GM12865 (cell line): ENCODE measurements at places on chromosomes 6 and 20.

- DNase-seq: peak; percentile 68
Measured at GRCh38 chr6:35294308-35294945, 3.2 kb upstream of the DEF6 start.

GRCh38 chr6:126873351-126873750 is 245.1 kb upstream of the RSPO3 start:
- DNase-seq: no peak

DNA sequence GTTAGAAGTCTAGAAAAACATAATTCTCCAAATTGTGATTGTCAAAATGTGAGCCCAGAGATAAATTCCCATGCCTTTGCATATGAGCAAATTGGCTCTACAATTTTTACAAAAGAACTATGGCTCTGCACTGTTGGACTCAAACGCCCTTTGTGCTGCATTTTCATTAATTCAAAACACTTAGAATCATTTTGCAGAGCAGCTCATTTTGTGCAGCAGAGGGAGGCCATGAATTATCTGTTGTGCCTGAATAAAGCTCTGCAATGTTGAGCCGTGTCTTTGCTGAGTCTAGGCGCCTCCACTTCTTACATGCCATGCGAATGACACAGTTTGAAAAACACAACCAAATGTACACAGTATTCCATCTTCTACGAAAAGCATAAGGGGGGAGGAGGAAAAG is 230.2 kb downstream of the PRKN start:
- DNase-seq: no peak

DNA sequence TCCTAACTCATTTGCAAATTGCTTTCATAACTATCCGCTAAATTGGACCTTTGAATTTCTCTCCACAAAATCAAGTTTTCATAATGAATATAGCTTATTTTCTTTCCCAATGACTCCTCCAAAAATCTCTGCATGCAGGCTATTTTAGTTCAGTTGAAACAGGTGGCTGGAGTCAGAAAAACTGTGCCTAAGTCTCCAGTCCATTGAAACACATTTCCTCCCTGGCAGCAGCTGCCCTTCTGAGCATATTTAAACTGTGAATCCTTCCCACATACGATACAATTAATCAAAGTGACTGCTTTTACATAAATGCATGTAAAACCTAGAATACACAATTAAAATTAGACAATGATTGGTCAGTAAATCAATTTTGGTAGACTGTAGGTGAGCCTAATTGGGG is 344.6 kb upstream of the MARCKS start:
- DNase-seq: no peak

- no peak for DNase-seq
Measured at GRCh38 chr6:132566404-132566803, 3.7 kb upstream of the TAAR6 start.

DNA sequence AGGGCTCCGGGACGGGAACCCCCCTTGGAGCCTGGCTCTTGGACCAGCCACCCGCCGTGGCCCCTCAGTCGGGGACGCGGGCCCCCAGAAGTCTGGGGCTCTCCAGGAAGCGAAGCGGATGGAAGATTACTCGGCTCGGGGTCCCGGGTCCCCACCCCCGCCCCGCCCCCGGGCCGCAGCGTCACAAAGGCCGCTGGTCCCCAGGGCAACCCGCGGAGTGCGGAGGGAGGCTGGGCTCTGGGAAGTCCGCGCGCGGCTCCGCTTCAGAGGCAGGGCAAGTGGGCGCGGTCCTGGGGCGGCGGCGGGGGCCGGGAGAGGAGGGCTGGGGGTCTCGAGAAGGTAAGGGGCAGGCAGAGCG is at the start of gene FNDC11:
Gene FNDC11, plus strand, starts transcription at position 227 of the 358 bp plus-strand sequence. CDS start 1,505 bp downstream, outside the sequence.
- peak; percentile 45 for DNase-seq

DNA sequence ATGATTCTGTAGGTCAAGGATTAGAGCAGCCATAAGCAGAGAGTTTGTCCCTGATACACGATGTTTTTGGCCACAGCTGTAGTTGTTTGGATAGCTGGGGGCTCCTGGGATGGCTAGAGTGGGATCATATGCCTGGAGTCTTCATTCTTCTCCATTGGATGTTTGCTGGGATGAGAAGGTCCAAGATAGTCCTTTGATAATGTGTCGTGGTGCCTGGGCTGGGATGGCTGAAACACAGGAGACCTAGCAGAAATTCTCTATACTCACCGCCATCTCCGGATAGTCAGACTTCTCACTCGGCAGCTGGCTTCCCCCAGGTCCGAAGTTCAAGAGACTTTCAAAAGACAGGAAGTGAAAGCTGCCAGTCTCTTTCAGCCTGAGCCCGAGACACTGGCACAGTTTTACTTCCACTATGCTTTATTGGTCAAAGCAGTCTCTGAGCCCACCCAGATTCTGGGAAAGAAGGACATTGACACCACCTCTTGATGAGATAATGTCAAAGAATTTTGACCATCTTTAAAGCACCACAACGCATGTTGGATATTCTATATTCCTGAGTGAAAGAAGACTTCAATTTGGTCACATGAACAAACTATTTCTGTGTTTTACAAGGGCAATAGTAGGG is 16.0 kb downstream of the MARCKS start:
- DNase-seq: peak; percentile 85

GRCh38 chr6:30889496-30889885 is 5.2 kb downstream of the DDR1 start:
- DNase-seq: no peak

DNA sequence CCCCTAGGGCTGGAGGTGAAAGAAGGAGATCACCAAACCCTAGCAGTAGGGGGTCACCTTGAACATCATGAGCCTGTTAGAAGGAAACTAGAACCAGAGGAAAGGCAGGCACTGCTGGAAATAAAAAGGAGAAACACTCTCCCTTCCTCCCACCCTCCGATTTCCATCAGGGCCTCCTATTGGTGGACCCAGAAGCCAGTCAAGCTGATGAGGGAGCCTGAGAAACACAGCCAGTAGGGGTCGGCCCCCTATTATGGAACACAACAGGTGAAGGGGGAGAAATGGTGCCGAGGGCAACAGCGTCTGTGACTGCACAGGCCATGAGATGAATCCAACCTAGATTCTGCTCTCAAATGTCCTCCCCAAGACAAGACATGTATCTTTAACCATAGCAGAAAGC is 156.1 kb upstream of the LRFN2 start:
- DNase-seq: no peak

DNA sequence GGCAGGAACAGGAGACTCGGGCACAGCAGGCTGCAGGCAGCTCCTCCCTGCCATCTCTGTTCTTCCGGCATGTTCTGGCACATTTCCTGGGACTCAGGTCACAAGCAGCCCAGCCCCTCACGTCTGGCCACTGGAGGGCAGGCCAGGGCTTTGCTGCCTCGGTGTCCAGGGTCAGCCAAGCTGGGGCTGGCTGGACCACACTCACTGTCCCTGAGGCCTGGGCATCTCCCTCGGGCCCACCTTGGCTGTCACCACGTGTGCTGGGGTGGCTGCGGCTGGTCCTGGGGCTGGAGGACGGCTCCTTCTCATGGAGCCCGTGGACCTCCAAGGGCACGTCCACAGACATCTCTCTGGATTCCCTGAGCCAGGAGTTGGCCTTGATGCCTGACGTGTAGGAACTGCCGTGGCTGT is 18.5 kb downstream of the FRMD1 start:
- DNase-seq: no peak

DNA sequence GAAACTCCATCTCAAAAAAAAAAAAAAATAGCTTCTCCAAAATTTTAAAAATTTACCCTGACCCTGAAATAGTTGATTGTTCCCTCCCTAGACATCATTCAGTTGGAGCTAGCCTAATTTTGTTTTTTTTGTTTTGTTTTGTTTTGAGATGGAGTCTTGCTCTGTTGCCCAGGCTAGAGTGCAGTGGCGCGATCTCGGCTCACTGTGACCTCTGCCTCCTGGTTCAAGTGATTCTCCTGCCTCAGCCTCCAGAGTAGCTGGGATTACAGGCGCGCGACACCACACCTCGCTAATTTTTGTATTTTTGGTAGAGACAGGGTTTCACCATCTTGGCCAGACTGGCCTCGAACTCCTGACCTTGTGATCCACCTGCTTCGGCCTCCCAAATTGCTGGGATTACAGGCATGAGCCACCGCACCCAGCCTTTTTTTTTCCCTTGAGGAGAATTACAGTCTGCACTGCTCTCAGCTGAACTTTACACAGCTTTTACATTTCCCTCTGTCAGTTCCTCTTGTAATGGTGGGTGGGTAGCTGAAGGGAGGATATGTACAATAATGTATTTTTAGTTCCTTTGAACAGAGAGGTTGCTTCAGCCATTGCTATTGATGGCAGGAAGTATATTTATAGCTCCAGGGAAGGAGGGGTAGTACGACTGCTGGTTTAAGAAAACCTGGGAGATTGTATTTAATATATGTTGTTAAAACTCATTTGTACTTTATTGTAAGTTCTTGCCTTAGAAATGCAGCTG is 27.7 kb downstream of the PTPRA start:
- peak; percentile 37 for DNase-seq

DNA sequence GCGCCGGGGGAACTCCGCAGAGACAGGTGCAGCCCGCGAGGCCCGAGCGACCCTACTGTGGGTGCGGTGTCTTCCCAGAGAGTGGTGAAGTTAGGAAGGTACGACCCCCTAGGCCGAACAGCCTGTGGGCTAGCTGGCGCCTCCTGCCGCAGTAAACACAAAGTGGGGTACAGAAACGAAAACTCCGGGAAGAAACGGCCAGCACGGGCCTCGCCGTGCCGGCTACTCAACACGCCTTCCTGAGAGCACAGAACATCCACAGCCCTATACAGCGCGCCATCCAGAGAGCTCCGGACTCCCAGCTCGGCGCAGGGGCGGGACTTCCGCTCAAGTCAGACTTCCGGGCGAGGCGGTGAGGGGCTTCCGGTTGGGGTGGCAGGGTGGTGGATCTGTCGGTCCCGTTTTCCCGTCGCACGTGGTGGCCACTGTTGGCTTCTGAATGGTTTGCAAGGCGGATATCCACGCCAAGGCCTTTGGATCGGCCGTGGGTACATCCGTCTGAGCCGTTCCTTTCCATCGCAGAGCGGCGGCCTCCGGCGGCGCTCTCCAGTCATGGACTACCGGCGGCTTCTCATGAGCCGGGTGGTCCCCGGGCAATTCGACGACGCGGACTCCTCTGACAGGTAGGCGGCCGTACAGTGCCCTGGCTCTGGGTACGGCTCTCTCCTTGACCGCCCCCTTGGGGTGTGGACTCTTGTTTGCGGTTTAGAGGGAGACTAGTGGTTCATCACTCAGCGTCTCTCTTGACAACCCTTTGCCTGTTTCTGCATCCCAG is at the start of the genes CAGE1 and RIOK1:
Gene CAGE1, minus strand, starts transcription at position 292 of the 775 bp plus-strand sequence. CDS start 2,569 bp downstream, outside the sequence.
Gene RIOK1, plus strand, starts transcription at position 358 of the 775 bp plus-strand sequence. Its CDS starts 195 bp downstream, at position 553.
- DNase-seq: peak; percentile 98

DNA sequence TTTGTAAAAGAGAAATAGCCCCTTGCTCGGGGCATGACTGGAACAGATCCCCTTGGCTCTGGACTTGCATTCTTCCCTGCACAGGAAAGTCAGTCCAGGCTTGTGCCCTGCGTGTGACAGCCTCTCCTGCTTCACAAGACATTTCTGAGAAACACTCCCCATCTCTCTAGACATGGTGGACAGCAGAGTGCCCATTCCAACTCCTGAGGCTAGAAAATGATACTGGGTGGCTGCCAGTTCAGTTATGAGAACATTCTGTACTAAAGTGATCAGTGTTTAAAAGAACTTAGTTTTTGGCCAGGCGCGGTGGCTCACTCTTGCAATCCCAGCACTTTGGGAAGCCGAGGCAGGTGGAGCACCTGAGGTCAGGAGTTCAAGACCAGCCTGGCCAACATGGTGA is 41.3 kb downstream of the TGM3 start:
- no peak for DNase-seq

GRCh38 chr6:85506441-85507093 is 56.7 kb downstream of the NT5E start:
- peak; percentile 21 for DNase-seq

GRCh38 chr6:167648501-167649278 is 178.0 kb upstream of the AFDN start:
- DNase-seq: no peak

DNA sequence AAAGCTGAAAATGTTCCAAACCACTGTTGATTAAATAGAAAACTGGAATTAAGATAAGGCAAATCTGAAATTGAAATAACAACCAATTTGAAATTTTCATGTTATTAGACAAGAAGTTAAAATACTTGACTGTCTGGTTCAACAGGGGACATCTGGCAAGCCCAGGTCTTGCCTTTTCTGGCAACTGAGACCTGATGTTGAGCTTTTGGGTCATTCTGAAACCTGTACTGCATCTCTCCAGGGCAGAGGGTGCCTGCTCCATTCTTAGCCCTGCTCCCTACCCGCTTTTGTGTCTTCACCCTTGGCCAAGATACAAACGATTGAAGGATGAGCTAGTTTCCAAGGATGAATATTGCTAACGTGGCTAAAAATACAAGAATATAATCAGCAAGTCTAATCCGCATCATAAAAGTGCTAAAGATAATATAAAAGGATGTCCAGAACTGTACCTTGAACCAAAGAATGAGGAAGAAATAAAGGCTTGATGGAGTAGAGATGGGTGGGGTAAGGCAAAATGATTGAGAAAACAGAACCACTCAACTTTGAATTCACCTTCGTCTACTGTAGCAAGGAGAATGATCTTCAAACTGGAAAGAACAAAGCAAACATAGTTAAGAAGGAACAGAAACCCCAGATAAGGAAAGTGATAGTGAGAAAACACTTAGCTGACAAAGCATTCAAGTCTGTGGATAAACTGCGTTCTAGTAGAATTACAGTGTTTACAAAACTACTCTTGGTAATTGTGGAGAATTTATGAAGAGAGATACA is 109.8 kb upstream of the MAN1A1 start:
- DNase-seq: peak; percentile 81

DNA sequence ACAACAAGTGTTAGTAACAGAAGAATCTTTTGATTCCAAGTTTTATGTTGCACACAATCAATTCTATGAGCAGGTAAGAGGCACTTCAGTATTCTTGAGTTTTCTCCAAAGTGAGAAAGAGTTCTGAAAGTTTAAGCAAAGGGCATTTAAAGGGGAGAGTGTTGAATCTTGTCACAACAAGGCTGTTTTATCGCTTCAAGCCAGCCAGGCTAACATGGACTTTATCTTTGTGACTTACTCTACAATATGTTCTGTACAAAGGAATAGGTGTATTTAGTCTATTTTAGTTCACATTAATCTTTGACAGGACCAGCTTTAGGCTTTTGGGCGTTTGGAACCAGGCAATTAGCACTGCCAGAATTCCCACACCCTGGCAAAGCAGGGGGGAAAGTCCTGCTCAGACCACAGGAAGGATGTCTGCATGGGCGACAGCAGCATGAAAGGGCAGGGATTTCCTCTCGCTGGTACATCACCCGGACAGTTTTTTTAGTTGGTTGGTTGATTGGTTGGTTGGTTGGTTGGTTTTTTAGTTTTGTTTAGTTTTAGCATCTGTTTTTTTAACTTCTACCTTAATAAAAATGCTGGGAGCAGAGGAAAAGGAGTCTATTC is 395.4 kb upstream of the SOX4 start:
- DNase-seq: peak; percentile 42

DNA sequence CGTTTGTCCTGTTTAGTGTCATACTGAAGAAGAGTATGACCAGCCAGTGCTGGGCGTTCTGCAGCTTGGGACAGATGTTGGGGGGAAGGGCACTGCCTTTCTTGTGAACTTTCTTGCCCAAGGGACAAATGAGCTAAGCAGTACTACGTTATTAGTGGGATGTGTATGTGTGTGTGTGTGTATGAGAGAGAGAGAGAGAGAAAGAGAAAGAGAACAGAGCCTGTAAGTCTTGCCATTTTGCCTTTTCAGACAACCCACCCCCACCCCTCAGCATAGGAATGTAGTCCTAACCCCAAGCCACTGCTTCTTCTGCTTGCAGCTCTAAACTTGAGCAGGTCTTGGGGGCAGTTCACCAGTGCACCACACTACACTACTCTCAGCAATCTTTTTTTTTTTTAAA is 45.5 kb downstream of the E2F3 start:
- no peak for DNase-seq
